CD8-positive, alpha-beta memory T cell (primary cell): ENCODE measurements at places on chromosomes 16 and 17. TPM values are rescaled to one million over a fixed set of nuclear protein-coding genes. Genes with fewer than 3 reads are reported as not detected.

- no peak for DNase-seq
Measured at GRCh38 chr17:5699814-5700213, 115.5 kb upstream of the NLRP1 start.

- DNase-seq, result no peak
Measured at GRCh38 chr16:5979905-5980550, 882.4 kb upstream of the EEF2KMT start.

DNA sequence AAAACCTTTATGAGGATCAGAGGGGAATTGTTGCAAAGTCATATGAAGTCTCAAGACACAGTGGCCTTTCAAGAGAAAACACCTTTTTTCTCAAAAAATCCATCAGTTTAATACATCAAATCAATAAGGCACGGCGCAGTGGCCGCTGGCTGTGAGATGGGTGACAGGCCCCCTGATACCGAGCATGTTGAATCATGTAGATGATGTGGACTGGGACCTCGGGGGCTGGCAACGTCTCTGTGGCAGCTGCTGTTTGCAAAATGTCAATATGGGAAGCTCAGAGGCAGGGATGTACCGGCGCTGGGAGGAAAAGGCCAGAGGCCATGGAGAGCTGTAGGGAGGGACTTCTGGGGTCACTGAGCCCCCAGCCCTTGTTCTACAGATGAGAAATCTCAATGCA is 169.1 kb downstream of the GSG1L start:
- no peak for DNase-seq

DNA sequence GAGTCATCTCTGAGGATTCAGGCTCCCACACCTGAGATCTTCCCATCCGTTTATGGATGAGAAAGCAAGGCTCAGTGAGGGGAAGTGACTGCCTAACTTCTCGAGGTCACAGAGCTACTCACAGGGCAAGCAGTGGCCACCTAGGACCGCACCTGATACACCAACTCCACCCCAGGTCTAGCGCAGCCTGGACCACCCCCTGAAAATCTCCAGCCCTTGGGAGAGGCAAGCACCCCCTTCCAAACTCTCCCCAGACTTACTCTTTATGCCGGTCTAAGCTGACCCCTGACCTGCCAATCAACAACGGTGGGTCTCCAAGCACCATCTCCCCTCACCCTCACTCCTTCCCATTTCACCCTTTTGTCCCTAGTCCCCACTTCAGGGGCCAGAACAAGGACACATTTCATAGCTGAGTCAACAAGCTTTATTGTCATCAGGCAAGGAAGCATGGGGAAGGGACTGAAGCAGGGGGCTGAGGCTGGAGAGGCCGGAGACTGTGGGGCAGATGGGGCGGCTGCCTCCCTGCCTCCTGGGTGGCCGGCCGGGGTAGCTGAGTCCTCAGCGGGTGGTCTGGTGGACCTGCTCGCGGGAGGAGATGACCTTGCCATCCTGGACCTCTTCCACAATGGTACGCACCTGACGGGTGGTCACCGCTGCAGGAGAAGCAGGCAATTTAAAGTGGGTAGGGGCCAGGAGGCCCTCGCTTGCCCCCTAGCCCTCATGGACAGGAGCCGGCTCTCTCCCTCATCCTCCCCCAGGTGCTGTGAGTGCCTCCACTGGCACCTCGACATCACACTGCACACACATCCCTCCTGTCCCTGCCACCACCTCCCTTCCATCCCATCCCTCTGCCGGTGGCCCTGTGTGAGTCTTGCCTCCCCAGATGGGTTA is 5.1 kb downstream of the KRT17 start:
- DNase-seq, result no peak

CXCL16 gene
- total RNA-seq, result 2.8 TPM

ABCA6 gene
- total RNA-seq, result 0.20 TPM
